Hematopoietic multipotent progenitor cell treated with erythropoietin and hydrocortisone succinate and interleukin-3 and kit ligand, for 6 days (in vitro differentiated cells): ENCODE measurements at places on chromosomes 4 and X.
A peak's percentile ranks its signal among the peaks of the same experiment; 100 is the strongest.

GRCh38 chrX:100368167-100368566 is 41.9 kb downstream of the PCDH19 start:
- peak; percentile 7 for DNase-seq

- DNase-seq = no peak
These were observed 255.3 kb upstream of the TEX13A start for GRCh38 chrX:105475801-105476200.

DNA sequence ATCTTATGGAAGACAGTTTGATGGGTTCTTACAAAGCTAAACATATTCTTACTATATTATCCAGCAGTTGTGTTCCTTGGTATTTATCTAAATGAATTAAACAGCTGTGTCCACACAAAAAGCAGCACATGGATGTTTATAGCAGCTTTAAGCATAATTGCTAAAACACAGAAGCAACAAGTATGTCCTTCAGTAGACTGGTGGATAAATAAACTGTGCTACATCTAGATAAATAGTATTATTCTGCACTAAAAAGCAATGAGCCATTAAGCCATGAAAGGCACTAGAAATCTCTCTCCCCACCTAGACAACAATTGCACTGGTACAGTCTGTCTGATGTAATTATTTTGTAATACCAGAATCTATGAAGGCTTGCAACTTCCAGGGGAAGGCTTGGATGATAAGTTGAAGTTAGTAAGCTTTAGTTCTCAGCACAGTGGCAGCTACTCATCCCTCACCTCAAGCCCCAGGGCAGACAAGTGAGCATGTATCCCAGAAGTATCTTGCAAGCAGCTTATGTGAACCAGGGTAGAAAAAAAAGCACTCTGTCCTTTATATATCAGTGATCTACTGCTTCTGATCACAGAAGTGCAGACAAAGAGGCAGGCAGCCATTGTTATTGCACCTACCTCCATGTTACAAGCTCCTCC is 36.9 kb downstream of the WDR17 start:
- DNase-seq = no peak

GRCh38 chrX:112190646-112191045 is 108.1 kb upstream of the TRPC5 start:
- DNase-seq = no peak

DNA sequence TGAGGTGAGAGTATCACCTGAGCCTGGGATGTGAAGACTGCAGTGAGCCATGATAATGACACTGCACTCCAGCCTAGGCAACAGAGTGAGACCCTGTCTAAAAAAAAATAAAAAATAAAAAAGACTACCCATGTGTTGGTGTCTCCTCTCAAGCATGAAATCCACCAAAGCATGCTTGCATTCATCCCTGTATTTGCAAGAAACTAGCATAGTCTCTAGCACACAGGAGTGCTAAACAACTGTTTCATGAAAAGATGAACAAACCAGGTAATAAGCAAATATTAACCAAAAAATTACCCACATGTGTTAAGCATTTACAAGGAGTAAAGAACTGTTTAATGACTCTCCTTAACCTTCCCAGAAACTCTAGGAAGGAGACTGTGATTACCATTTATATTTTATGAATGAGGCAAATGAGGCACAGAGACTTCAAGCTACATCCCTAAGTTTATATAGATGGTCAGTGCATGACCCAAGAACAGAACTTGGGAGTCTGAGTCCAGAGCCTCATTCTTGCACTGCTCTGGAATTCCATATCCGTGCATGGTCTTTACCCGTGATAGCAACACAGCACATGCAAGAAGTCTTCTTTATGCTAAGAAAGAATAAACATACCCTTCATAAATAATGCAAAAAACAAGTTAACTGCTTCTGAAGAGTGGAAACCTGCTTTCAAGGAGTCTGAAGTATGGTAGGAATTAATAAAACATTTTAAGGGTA is 186.1 kb upstream of the STS start:
- no peak for DNase-seq

GRCh38 chr4:43782391-43782790 is 666.2 kb downstream of the KCTD8 start:
- DNase-seq = no peak

DNA sequence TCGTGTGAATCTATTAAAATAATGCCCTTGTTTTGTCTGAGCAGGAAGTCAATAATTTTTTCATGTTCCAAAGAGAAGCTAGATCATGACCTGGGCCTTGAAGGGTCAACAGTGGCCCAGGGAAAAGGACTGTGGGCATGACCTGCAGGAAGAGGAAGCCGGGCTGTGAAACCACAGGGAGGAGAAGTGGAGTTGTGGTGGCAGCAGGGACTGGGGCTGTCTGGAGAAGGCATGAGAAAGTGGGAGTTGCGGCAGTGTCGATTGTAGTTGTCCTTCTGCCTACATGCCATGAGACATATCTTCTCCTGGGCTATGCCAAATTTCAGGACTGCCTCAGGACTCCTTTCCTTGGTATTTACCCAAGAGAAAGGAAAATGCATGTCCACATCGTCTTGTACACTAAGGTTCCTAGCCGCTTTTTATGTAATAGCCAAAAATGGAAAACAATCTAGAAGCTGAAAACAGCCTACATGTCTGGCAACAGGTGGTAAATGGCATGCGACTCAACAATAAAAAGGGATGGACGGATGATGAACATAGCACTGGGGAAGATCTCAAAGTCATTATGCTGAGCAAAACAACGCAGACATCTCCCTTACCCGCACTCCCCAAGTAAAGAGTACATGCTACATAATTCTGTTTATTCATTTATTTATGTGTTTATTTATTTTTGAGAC is 13.6 kb upstream of the PTTG2 start:
- no peak for DNase-seq

DNA sequence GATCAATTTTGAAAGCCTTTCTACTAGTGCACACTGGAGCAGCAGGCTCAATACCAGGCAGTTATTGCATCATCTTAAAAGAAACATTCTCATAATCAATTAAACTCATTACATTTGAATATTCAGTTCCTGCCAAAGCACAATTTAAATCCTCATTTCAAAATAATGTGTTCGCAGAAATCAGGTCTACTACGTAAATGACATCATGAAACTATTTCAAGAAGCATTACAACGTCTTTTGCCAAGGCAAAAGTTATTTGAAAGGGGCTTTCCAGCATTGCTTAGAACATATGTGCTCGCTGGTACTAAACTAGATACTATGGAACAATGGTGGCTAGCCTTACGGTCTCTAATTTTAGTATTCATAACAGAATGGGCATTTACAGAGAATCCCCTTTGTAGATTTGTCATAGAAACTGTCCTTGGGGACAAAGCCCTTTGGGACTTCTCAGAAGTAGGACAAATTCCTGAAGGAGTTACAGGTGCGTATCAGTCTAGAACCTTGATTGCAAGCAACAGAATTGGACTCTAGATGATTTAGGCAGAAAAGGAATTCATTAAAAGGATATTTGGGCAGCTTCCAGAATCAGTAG is 27.6 kb upstream of the HUWE1 start:
- no peak for DNase-seq
